ENCODE measurements at places on chromosomes 1 and 21.
A peak's percentile ranks its signal among the peaks of the same experiment; 100 is the strongest.

DNA sequence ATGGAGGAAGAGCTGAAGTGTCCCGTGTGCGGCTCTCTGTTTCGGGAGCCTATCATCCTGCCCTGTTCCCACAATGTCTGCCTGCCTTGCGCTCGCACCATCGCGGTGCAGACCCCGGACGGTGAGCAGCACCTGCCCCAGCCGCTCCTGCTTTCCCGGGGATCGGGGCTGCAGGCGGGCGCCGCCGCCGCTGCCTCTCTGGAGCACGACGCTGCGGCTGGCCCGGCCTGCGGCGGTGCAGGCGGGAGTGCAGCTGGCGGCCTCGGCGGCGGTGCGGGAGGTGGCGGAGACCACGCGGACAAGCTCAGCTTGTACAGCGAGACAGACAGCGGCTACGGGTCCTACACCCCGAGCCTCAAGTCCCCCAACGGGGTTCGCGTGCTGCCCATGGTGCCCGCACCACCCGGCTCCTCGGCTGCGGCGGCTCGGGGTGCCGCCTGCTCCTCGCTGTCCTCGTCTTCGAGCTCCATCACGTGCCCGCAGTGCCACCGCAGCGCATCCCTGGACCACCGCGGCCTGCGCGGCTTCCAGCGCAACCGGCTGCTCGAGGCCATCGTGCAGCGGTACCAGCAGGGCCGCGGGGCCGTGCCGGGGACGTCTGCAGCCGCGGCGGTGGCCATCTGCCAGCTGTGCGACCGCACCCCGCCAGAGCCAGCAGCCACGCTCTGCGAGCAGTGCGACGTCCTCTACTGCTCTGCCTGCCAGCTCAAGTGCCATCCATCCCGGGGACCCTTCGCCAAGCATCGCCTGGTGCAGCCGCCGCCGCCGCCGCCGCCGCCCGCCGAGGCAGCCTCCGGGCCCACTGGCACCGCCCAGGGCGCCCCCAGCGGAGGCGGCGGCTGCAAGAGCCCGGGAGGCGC is 1.3 kb downstream of the TRIM67 start:
- DNase-seq: peak; percentile 47

GRCh38 chr1:56806804-56807203 is 12.4 kb downstream of the FYB2 start:
- DNase-seq: no peak

DNA sequence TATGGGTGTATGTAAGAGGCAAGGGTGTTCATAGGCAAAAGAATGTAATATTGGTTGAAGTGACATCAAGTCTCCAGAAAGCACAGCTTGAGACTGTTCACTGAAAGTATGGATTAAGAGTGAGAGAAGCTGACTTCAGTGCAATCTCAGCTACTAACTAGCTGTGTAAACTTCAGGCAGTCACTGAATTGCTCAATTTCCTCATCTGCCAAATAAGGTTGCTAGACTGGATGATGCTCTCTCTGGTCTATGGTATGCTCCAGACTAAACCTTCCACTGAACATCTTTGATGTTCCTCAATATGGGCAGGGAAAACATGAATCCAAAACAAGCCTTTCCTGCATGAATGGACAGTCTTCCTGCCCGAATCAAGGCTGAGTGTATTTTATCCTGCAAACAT is 111.8 kb upstream of the USH2A start:
- no peak for DNase-seq

- DNase-seq: no peak
Observed at GRCh38 chr1:12244585-12244984, 14.8 kb downstream of the VPS13D start.

GRCh38 chr1:231020816-231021215 is 19.2 kb downstream of the FAM89A start:
- no peak for DNase-seq

DNA sequence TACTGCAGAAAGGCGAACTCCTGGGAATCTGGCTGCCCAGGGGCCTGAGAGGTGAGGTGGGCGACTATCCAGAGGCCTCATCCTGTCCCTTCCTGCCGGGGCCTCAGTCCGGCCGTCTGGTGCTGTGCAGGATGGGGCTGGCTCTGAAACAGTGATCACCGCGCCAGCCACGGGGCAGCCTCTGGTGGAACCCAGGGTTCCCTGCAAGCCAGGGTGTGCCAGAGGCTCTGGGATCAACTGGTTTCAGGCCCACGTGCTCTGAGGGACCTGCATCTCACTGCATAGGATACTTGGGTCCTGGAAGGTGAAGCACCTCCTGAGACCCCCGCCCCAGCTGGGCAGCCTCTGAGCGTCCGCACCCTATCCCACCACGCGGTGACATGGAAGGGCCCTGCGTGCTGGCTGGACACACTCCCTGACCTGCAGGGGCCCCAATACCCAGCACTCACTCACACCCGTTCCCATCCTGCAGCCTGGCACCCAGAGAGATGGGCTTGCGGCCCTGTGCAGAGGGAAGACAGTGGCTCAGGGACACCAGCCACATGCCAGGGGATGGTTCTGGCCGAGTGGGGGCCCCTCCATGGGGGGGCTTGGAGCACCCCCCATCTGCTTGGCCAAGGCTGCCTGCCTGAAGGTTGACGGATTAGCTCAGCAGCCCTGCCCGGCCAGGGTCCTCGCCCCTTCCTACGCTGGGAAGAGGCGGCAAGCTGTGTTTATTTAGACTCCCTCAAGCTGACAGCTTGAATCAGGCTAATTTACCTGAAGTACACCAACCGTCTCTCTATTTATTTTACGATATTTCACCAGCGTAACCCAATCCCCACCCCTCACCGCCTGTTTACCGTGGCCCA is 64.3 kb upstream of the TTC34 start:
- DNase-seq: no peak

- DNase-seq: no peak
Observed at GRCh38 chr1:154913273-154913672, 23.2 kb downstream of the PMVK start.

DNA sequence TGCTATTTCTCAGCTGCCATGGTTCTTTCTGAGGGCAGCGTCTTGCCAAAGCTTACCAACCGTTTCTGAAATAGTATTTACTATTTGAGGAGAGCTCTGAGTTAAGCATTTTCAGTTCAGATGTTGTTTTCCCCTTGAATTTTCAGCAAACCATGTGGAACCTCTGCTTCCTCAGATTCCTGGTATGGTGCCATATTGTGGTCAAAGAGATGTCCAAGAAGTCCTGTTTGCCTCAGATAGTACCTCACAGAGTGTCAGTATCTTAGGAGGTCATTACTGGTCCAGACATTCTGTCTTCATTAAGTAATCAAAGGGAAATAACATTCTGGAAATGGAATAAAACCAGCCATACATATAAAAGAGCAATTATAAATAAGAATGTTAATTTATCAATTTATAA is 36.6 kb downstream of the VANGL2 start:
- no peak for DNase-seq
